GOT3 (cell line): ENCODE measurements at places on chromosomes 3 and 15.

GRCh38 chr3:89227218-89227617 is 119.8 kb downstream of the EPHA3 start:
- DNase-seq, result no peak

DNA sequence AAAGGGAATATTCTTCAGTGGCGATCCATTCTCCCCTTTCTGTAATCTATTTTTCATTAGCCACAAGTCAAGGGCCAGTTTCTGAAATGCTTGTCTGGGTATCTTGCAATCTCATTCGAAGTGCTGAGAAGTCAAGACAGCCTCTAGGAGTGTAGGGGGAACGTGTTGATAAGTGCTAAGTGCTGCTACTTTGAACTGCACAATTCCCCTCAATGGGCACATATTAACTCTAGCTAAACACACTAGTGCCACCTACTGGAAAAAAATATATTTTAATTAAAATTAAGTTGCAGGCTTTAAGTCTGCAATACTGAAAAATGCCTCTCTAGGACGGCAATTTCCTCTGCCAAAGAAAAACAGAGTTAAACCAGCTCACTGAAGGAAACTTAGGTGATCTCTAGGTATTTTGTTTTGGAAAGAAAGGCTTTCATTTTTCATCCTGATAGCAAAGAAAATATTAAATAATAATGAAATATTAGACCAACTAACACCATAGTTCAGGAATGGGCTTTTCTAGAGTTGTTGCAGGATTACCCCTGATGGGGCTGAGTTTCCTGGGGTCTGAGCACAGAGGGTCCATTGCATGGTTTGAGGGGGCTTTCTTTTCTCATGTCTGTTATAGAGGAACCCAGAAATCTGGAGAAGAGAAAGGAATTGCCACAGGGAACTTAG is 181.9 kb upstream of the KBTBD8 start:
- DNase-seq, result no peak

- no peak for DNase-seq
Observed at GRCh38 chr3:61768284-61769037, 207.1 kb downstream of the PTPRG start.

DNA sequence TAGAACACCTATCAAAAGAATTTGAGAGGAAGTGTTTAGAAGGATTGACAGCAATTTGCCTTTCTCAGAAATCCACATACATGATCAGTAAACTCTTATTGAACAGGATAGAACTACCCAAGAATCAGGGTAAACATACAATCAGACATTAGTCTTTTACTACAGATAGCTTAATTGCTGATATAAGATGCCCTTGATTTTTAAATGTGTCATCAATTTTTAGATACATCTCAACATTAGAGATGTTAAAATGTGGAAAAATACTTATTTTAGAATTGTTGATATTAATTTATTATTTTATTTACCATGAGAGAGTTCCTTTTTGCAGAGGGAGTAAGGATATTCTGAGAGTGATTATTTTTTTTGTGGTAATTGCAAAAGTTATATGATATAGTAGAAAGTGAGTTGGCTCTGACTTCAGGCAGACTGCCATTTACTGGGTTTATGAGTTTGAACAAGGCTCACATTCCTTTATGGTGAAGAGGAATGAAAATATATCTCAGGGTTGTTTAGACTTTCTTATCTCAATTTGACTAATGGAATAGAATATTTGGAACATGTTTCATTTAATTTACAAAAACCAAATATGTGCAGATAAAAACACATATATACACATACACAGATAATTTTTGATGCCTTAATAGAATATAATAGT is 302.8 kb upstream of the GOLIM4 start:
- DNase-seq, result no peak

DNA sequence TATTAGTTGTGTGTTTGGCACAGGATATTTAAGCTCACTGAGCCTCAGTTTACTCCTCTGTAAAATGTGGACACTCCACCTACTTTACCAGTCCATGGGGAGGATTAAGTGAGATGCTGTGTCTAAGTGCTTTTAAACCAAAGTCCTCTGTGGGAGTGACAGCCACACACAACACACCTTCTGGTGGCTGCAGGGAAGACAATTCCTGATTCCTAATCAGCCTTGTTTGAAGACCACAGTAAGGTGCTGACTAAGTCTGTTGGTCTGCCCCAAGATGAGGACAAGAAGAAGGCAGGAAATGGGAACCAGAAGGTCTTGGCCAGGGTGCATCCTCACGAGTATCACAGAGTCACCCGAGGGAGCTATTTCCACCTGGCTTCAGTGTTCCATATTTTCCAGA is 52.3 kb downstream of the EPHB1 start:
- no peak for DNase-seq

GRCh38 chr15:73927003-73927475 is 777 bp downstream of the LOXL1 start:
- no peak for DNase-seq
